NCI-H460 (cell line): ENCODE measurements at places on chromosomes 13 and 19.

GRCh38 chr13:40629678-40630384, 36.6 kb downstream of the FOXO1 start:
- DNase-seq: no peak

GRCh38 chr13:34862716-34863115, 79.4 kb upstream of the NBEA start:
- DNase-seq: no peak

GRCh38 chr19:40348961-40349507, 539 bp downstream of the PLD3 start:
- peak; percentile 11 for DNase-seq

GRCh38 chr19:54453921-54454780, 5.2 kb downstream of the LENG8 start:
- DNase-seq: no peak

DNA sequence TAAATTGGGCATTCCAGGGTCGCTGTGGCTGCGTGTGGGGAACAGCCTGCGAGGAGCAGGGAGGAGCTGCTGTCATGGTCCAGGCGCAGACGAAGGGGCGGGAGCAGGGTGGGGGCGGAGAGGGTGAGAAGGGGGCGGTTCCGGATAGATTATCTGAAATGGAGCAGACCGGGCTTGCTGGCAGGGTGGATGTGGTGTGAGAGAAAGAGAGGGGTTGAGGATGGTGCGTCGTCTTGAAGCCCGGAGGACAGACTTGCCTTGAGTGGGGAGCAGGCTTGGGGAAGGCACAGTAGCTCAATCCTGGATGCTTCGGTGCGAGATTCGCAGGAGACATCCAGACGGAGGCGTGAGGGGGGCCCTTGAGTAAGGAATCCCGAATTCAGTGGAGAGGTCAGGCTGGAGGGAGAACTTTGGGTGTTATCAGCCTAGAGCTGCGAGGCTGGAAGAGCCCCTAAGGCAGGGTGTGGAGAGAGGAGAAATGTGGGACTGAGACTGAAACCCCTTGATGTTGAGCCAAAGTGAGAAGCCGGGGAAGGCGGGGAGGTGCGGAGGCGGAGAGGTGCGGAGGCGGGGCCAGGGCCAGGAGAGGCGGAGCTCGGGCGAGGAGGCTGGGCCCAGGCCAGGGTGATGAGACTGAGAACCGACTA, 40.6 kb downstream of the DPF1 start:
- no peak for DNase-seq

DNA sequence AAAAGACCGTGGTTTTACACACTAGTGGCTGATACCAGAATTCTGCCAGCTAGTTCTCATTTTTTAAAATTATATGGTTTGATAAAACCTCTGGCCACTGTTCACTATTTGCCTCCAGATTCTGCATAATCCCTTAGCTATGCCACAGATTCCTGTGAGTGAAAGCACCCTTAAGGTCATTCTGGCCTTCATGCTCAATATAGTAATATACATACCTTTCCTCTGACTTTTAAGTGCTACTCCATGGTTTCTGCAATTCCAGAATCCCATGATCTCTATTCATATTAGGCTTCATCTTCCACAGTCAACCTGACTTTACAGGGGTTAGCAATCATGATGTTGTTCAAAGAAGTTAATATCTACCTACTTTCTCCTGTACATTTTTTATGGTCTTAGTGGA, 274.1 kb upstream of the EDNRB start:
- DNase-seq: no peak

DNA sequence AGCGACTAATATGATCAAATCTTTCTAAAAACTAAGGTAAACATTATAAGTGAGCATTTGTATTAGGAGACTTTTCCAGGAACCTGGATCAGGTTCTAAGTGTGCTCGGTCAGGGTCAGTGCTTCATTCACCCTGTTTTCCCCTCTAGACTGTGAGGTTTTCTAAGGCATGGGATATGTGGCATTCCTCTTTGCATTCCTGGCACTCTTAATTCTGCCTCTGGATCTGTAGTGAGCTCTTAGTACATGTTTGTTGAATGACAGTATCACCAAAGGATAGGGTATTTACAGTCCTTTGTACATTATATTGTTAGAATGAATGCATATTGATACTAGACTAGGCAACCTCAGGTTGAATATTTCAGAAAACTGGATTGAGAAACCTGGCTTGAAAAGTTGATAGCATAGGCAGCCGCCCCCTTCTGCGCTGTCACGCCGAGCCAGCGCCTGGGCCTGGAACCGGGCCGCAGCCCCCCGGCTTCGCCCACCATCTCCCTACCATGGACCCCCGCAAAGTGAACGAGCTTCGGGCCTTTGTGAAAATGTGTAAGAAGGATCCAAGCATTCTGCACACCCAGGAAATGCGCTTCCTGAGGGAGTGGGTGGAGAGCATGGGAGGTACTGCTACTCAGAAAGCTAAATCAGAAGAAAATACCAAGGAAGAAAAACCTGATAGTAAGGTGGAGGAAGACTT, 156.5 kb downstream of the KCNRG start:
- DNase-seq: no peak

- no peak for DNase-seq
Measured at GRCh38 chr13:85632526-85633195, 166.6 kb downstream of the SLITRK6 start.
